ENCODE measurements at places on chromosomes 5 and 9.
A peak's percentile ranks its signal among the peaks of the same experiment; 100 is the strongest.

DNA sequence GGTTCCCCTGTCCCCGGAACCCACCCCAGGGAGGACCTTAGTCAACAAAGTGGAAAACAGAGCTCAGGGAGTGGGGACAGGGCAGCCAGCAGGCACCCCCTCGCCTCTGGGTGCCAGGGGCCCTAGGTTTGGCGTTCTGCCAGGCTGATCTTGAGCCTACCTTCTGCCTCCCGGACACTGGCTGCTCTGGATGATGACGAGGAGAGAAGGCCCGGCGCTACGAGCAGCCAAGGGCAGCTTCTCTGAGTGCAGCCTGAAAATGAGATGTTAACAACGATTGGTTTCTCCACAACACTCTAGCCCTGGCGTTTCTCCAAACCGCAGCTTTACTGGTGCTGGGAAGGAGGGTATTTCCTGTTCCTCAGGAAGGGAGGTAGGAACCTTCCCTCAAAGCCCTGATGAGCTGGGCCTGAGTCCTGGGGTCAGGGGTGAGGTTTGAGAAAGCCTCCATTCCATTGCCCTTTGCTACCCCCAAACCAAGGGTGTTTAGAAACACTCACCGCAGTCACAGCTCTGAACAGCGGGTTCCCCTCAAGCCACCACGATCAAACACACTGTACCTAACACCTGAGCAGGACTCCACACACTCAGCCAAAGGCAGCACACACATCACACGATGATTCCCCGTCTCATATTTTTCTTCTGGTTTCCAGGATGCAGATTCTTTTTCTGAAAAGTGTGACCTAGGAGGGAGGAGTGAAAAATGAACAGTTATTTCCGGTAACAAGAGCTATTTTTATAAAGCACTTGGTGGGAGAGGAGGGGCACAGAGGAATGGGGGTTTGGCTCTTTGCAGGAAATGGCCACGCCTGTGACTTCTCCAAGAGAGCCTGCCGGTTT, at the start of gene STING1:
Gene STING1, minus strand, starts transcription at position 709 of the 840 bp plus-strand sequence. CDS start 1,054 bp downstream, outside the sequence.
- no peaks in the 10 kb centered on the region for H3K36me3 ChIP-seq
- peak within 1 kb of the TSS; percentile 46 for H3K4me3 ChIP-seq
- H3K27me3 ChIP-seq: no peaks in the 10 kb centered on the region
- peak; percentile 94 for DNase-seq

GRCh38 chr5:75473463-75473862, 38.0 kb downstream of the CERT1 start:
- H3K4me1 ChIP-seq: no peaks in the 10 kb centered on the region
- DNase-seq: no peak
- H3K27me3 ChIP-seq: no peaks in the 10 kb centered on the region

GRCh38 chr5:141040771-141041426, 10.3 kb upstream of the PCDHB1 start:
- H3K27ac ChIP-seq: no peak overlapping the region
- no peaks in the 10 kb centered on the region for H3K27me3 ChIP-seq
- no peaks in the 10 kb centered on the region for H3K4me1 ChIP-seq
- H3K36me3 ChIP-seq: no peaks in the 10 kb centered on the region

DNA sequence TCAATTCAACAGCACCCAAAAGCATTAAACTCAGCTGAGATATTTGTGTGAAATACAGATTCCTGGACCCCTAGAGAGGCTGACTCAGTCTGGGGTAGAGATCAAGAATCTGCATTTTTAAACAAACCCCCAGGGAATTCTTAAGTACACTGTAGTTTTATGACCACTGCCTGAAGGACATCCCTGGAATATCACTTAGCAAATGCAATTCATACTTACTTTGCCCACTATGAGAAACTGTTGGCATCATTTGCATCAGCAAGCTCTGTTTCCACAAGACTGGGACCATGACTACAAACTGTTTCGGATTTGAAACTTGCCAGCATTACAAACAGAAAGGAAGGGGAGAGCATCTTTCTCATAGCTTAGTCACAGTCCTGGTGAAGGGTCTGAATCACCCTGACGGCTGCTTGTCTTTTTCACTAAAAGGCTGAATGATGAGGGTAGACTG, 63.7 kb downstream of the MLLT3 start:
- H3K27me3 ChIP-seq: no peaks in the 10 kb centered on the region
- no peaks in the 10 kb centered on the region for H3K36me3 ChIP-seq
- peaks cover 22% of the 10 kb centered on the region for H3K4me1 ChIP-seq
- no peak for DNase-seq

- no peak overlapping the region for H3K27ac ChIP-seq
- no peaks in the 10 kb centered on the region for H3K4me1 ChIP-seq
- DNase-seq: no peak
Observed at GRCh38 chr5:149893403-149893931, 51.1 kb downstream of the PDE6A start.

- H3K27me3 ChIP-seq: no peaks in the 10 kb centered on the region
- no peaks in the 10 kb centered on the region for H3K4me1 ChIP-seq
- no peaks in the 10 kb centered on the region for H3K36me3 ChIP-seq
- H3K4me3 ChIP-seq: no peak overlapping the region
Observed at GRCh38 chr9:27408001-27408400, 111.1 kb upstream of the EQTN start.

GRCh38 chr5:20420991-20421595, 433.1 kb upstream of the CDH18 start:
- no peaks in the 10 kb centered on the region for H3K36me3 ChIP-seq
- no peaks in the 10 kb centered on the region for H3K4me1 ChIP-seq
- DNase-seq: no peak
- H3K27ac ChIP-seq: no peak overlapping the region
- H3K27me3 ChIP-seq: no peaks in the 10 kb centered on the region

DNA sequence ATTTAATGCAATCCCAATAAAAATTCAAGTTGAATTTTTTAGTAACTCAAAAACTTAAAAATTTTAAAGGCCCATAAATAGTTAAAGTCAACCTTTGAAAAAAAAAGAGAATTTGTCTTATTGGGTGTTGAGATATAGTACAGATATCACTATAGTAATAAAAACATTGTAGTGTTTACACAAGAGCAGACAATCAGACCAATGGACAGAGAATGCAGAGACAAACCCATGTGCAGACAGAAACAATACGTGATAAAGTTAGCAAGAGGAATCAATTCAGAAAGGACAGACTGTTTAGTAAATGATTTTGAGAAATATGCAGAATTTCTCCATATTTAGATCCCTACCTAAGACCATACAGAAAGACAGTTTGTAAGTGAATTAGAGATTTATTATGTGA, 33.9 kb downstream of the GOLGA1 start:
- no peaks in the 10 kb centered on the region for H3K27me3 ChIP-seq
- DNase-seq: no peak
- H3K4me1 ChIP-seq: no peaks in the 10 kb centered on the region
- H3K27ac ChIP-seq: no peak overlapping the region
- no peaks in the 10 kb centered on the region for H3K36me3 ChIP-seq

GRCh38 chr5:155898284-155898683, 428.7 kb upstream of the SGCD start:
- no peaks in the 10 kb centered on the region for H3K4me1 ChIP-seq
- DNase-seq: no peak
- no peak overlapping the region for H3K4me3 ChIP-seq

DNA sequence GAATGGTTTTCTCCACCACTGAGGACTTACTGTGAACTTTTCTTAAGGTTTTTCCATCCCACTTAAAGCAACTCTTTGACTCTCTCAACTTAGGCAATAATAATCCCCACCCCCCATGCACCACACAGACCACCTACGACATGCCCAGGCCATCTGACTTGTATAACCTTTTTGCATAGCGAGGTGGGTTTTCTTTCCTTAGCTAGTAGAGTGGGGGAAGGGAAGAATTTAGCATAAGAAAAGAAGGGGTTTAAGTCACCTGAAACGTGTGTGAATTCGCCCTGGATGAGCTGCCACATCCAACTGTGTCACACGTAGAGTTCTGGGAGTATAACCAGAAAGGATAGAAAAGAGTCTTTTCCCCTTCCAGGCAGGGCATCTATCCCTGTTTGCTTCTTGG, 262.7 kb downstream of the YTHDC2 start:
- no peak for DNase-seq
- H3K36me3 ChIP-seq: no peaks in the 10 kb centered on the region
- no peak overlapping the region for H3K4me3 ChIP-seq
- H3K27me3 ChIP-seq: no peaks in the 10 kb centered on the region
- no peak overlapping the region for H3K27ac ChIP-seq
- H3K4me1 ChIP-seq: no peaks in the 10 kb centered on the region

DNA sequence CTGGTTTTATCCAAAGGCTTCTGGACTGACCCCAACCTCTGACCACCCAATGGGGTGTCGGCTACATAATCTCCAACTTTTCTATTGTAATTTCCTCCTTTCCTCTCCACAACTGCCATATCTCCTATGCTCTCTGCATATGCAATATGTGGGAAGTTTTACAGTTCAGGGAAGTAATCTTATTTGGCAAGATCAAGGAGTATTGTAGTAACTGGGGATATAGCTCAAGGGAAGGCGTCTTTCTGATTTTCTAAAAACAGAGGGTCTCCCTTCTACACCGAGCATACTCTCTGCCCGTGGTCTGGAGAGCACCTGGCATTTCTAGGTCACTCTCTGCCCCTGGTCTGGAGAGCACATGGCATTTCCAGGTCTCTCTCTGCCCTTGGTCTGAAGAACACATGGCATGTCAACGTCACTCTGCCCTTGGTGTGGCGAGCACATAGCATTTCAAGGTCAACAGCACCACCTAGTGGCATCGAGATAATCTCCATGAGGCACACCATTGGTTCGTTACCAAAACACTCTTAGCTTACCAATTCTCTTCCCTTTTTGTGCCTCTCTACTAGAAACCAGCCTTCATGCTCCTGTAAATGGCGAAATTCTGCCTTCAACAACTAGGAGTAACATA, 616.4 kb upstream of the NUDT12 start:
- peak; percentile 31 for DNase-seq
- no peak overlapping the region for H3K4me3 ChIP-seq
- no peaks in the 10 kb centered on the region for H3K4me1 ChIP-seq
- no peaks in the 10 kb centered on the region for H3K27me3 ChIP-seq
- H3K36me3 ChIP-seq: no peaks in the 10 kb centered on the region

DNA sequence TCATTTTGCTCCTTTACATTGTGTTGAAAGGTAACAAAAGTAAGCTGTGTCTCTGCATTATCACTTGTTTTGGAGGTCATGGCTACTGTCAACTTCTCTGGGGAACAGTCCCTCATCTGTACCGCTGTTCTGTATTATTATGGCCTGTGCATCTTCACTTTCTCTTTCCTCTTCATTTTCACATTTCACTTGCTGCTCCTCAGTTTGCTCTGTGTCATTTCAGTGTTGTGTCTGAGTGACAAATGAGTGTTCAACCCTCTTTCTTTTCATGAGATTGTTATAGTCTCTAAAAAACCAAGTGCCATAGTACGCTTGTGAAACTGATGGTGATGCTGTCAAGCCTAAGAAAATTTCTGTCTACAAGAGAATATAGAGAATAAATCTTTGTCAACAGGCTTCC, 122.0 kb upstream of the FER start:
- DNase-seq: no peak
- H3K36me3 ChIP-seq: no peaks in the 10 kb centered on the region
- no peak overlapping the region for H3K27ac ChIP-seq
- no peak overlapping the region for H3K4me3 ChIP-seq
- no peaks in the 10 kb centered on the region for H3K4me1 ChIP-seq

GRCh38 chr5:143418140-143418866, 14.8 kb upstream of the NR3C1 start:
- H3K27ac ChIP-seq: peak overlapping the region; percentile 24
- H3K4me1 ChIP-seq: peaks cover 5% of the 10 kb centered on the region
- H3K27me3 ChIP-seq: no peaks in the 10 kb centered on the region
- no peak for DNase-seq
- no peak overlapping the region for H3K4me3 ChIP-seq

DNA sequence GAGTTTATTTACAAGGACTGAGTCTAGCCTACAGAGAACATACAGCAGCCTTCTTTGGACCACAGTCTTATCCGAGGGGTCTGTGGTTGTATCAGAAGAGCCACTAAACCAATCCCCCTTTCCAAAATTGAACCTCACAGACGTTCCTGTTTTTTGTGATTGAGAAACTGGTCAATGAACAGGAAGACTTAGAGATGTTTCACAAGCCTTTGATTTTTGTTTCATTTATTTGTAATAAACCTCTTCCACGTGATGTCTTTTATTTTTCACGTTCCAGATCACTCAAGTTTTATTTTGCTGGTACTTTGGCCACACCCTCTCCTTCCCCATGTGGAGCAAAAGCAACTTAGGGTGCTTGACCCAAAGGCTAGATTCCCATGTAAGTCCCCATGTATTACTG, 16.1 kb downstream of the CCT5 start:
- no peaks in the 10 kb centered on the region for H3K4me1 ChIP-seq
- peaks cover 1% of the 10 kb centered on the region for H3K36me3 ChIP-seq
- no peak for DNase-seq
- no peaks in the 10 kb centered on the region for H3K27me3 ChIP-seq
- no peak overlapping the region for H3K27ac ChIP-seq
- H3K4me3 ChIP-seq: no peak overlapping the region

- H3K27me3 ChIP-seq: no peaks in the 10 kb centered on the region
- no peak overlapping the region for H3K27ac ChIP-seq
- no peak overlapping the region for H3K4me3 ChIP-seq
- no peak for DNase-seq
- no peaks in the 10 kb centered on the region for H3K36me3 ChIP-seq
Observed at GRCh38 chr9:133210609-133211008, 1.6 kb upstream of the OBP2B start.

DNA sequence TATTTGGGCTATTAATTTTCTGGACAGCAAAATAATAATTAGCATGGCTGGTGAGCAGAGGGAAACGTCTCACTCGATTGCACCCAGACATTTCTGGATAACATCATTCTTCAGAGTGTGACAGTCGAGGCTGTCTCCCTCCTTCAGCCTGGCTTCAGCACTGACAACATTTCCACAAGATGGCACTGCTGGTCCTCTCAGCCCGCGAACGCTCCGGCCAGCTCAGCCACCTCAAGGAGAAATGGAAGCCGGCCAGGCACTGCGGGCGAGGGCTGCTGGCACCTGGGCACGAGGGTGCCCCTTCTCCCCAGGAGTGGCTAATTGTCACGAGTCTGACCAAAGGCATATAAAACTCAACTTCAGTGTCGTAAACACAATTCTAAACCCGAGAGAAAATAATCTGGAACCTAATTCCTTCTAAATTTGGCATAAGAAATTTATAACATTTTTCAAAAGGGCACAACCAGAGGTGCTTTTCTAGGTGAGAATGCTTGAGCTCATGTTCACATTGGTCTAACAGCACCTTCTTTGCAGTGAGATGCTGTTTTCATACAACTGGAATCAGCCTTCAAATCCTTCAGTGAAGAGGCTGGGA, 65.9 kb downstream of the DAP start:
- no peaks in the 10 kb centered on the region for H3K27me3 ChIP-seq
- peak; percentile 67 for DNase-seq
- no peak overlapping the region for H3K27ac ChIP-seq

- H3K4me1 ChIP-seq: no peaks in the 10 kb centered on the region
- H3K36me3 ChIP-seq: no peaks in the 10 kb centered on the region
- no peak overlapping the region for H3K27ac ChIP-seq
- no peaks in the 10 kb centered on the region for H3K27me3 ChIP-seq
Observed at GRCh38 chr5:13698885-13699284, 245.6 kb downstream of the DNAH5 start.

GRCh38 chr5:57207007-57207653, 33.3 kb downstream of the GPBP1 start:
- DNase-seq: no peak
- H3K27me3 ChIP-seq: no peaks in the 10 kb centered on the region
- H3K36me3 ChIP-seq: no peaks in the 10 kb centered on the region
- H3K4me3 ChIP-seq: no peak overlapping the region
- no peak overlapping the region for H3K27ac ChIP-seq

All from colonic mucosa (tissue), 4 donors.